ENCODE measurements at places on chromosomes 6 and 20.

- DNase-seq = no peak
Observed at GRCh38 chr20:57649617-57650015, 29.4 kb upstream of the ZBP1 start.

GRCh38 chr6:42428326-42429041 is 23.2 kb downstream of the TRERF1 start:
- DNase-seq = peak; percentile 59

- DNase-seq = no peak
Observed at GRCh38 chr6:1606780-1607515, 2.8 kb upstream of the FOXC1 start.

DNA sequence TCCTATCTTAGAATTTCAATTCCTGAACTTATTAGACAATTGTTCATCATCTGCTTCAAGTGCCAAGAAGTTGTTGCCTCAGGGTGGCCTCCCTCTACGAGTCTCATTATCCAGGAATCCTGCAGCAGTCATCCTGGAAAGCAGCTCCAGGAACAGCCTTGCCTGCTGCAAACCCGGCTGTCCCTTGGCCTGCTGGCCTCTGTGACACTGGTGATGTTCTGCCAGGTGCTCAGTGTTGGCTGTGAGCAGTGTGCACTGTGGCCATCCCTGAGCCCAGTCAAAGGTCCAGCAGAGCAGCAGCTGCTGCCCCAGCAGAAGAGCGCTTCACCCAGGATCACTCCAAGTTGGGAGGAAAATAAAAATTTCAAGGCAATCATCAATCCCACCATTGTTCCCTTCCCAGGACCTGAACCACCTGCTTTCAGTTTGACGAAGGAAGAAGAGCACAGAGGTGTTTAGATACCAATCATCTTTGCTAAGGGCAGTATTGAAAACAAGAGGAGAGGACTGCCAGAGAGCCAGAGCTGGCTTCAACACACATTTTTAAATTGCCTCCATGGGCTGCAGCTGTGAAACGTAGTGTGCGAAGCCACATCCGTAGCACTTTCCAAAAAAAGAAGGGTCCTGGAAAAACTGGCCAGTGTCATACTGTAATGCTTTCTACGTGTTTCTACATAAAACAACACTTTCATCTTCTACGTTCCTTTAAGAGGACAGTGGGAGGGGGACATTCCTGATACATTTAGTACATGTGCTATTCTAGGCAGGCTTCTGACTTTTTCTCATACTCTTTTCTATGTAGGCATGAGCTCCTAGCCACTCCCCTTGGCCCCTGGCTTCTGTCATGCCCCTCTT is 7.2 kb upstream of the FAM50B start:
- DNase-seq = no peak

- no peak for DNase-seq
Observed at GRCh38 chr20:44616604-44616964, 34.2 kb downstream of the PKIG start.

- no peak for DNase-seq
Observed at GRCh38 chr6:34514112-34514511, 42.0 kb downstream of the SPDEF start.

GRCh38 chr6:41277605-41278004 is 8.9 kb downstream of the TREM1 start:
- no peak for DNase-seq

DNA sequence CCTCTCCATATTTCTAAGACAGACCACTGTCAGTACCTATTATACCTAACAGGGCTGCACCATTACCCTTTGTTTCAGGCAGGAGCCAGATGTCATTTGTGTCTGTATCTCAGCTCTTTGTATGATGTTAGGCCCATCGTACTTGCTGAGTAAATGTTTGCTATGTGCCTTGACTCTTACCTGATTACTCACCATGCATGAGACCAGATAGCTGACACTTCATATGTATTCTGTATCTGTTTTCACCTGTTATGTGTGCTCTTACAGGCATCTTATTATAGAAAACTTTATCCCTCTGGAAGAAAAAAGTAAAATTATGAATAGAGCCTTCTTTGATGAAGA is 31.7 kb upstream of the ASXL1 start:
- no peak for DNase-seq

- DNase-seq = peak; percentile 4
Observed at GRCh38 chr6:132961610-132962009, 147.2 kb downstream of the RPS12 start.

DNA sequence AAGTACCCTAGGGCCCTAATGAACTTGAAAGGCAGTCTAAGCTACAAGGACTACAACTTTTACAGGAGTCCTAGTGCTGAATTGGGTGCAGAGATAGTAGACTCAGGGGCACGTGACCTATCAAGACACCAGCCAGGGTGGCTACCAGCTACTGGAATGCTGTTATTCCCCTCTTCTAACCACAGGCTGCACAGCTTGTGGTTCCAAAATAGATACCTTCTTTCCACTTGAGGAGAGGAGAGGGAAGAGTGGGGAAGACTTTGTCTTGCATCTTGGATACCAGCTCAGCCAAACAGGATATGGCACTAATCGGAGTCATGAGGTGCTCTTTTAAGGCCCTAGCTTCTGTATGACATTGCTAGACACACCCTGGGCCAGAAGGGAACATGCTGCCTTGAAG is 60.0 kb upstream of the MTRF1L start:
- DNase-seq = no peak

- no peak for DNase-seq
Observed at GRCh38 chr6:11692451-11693376, 85.9 kb downstream of the ADTRP start.

DNA sequence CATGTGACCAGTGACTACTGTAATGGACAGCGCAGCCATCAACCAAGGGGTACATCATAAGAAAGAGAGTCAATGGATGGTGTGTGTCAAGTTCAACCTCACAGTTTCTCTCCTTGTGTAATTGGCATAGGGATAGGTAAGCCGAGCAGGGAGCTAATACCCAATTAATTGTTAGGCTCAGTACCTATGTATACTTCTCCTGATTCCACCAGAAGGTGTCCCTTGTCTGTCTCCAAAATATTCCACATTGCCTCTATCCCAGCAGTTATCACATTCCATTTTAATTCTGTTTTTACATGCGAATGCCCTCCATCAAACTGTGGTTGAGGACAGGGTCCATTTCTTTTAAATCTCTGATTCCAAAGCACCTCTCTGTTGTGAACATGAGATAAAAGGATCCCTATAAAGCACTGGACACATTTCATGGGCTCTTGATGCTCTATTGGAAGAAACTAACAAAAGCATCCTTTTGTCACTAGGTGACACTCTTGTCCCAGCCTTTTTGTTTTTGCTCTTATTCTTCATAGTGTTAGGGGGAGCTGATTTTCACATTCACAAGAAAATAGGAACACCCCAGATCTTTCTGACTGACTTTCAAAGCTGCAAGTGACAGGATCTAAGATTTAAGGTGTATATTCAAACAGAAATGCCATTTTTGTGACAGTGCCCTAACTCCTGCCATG is 38.9 kb downstream of the FBXO9 start:
- DNase-seq = no peak

GRCh38 chr6:63573076-63573898 is 1.0 kb downstream of the LOC128125822 start:
- DNase-seq = peak; percentile 73

GRCh38 chr6:27406085-27406484 is 17.5 kb downstream of the ZNF391 start:
- DNase-seq = no peak

DNA sequence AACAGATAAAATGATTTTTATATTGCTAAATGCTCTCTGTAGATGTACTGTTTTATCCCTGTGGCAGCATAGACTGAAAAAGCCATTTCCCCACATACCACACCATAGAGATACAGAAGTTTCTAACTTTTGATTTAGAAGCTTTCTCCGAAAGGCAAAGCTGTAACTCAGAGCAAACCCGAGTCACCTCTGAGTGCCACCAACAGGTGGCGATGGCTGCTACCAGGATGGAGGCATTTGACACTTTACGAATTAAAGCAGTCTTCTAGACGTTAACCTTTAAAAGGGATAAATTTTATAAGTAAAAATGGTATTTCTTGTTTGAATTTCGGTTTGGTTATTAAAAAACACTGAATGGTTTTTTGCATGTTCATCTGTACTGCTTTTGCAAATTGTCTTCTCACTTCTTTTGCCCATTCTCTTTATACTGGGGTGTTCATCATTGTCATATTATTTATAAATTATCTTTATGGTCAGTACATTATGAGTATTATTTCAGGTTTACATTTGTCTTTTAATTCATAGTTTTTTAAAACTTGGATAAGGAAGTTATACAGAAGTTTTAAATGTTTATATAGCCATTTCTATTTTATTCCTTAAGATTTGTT is 201.0 kb upstream of the CEP162 start:
- peak; percentile 26 for DNase-seq

DNA sequence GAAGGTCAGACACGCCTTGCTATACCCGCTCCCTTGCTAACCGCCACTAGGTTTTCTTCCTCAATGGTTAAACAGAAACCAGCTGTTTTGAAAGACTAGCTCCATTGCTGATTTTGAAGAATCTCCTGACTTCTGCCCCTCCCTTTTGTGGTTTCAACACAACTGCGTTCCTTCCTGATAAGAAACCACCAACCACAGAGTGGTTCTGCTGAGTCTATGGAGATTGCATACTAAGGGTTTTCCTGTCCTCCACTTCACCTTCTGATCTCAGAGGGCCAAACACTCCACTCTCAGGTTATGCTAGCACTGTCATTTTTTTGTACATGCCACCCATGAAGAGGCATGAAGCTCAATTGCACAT is 207.9 kb downstream of the MYLK4 start:
- DNase-seq = peak; percentile 40

GRCh38 chr6:111423960-111424846 is 58.8 kb downstream of the REV3L start:
- DNase-seq = no peak

DNA sequence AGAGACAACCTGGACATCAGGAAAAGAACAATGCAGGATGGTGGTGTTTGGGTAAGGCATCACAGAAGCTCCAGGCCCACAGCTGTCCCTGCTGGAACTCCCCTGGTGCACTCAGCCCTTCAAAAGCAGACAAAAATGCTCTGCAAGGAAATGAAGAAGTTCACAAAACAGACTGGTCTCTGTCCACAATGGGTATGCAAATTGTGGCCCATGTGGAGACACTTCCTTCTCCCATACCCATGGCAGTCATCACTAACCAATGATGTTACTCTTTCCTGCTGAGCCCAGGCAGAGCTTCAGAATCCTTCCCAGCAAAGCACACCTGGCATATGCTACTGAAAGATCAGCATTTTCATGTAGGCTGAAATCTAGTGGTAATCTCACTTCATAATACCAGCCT is 42.6 kb upstream of the PXDC1 start:
- no peak for DNase-seq

DNA sequence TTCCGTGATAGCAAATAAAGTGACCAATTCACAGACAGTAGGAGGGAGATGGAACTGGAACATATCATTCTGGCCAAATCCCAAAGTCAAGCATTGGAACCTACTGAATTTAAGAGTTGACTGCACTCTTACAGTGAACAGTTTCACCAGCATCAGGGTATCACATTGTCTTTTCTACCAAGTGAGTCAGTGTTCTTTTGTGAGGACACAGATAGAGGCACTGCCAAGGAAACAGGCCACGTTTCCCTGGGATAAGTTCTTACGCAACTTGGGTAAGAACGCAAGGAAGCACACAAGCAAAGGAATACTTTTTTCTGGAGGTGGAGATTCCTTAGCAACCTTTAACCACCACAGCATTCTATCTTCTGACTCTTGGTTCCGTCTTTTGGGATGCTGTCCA is 28.6 kb upstream of the ENPP5 start:
- no peak for DNase-seq
